ENCODE measurements at places on chromosomes 12 and 14.

DNA sequence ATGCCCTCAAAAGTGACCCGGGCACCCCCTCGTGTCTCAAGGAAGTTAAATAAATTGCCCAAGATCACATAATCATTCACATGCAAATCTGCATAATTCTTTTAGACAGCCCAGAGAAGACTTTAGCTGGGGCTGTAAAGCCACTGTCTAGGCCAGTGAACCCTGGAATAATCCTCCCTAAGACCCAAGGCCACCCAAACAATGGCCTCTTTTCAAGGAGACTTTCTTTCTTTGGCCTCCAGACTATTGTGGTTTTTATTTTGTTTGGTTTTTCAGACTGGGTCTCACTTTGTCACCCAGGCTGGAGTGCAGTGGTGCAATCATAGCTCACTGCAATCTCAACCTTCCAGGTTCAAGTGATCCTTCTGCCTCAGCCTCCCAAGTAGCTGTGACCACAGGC is 10.6 kb downstream of the SVOP start:
- DNase-seq = peak; percentile 27

GRCh38 chr12:130160711-130161231 is 1.5 kb upstream of the FZD10 start:
- DNase-seq = no peak

GRCh38 chr14:57847096-57847495 is 18.8 kb downstream of the SLC35F4 start:
- no peak for DNase-seq

- no peak for DNase-seq
Observed at GRCh38 chr14:105334383-105335230, 20.1 kb downstream of the PACS2 start.

GRCh38 chr12:108561852-108562347 is 496 bp upstream of the ISCU start:
- no peak for DNase-seq

DNA sequence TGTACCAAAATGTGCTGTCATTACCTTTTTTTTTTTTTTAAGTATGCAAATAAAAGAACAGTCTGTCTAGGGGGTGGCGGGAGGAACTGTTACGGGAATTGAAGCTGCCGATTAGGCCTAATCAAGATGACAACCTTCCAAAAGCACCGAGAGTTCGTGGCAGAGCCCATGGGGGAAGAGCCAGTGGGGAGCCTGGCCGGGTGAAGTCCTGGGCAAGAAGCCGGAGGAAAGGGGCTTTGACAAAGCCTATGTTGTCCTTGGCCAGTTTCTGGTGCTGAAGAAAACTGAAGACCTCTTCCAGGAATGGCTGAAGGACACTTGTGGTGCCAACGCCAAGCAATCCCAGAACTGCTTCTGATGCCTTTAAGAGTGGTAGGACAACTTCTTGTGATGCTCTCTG is 42.6 kb downstream of the ACTN1 start:
- DNase-seq = no peak

- no peak for DNase-seq
Observed at GRCh38 chr12:12606781-12607589, 4.7 kb upstream of the CREBL2 start.

DNA sequence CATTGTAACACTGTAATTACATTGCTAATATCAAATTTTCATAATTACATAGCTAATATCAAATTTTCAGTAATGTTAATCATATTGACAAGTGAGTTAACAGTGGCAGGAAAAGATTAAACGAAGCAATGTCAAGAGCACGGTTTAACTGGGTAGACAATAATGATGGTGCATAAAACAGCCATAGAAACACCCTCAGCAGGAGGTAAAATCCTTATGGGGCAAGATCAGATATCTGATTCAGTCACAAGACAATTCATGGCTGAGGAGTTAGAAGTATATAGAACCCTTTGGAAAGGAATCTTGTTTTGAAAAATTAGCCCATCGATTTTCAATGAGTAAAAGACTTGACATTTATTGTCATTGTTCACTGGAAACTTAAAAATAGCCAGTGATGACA is 190.6 kb downstream of the SLC2A13 start:
- DNase-seq = no peak

GRCh38 chr14:94029671-94030203 is 3.6 kb downstream of the OTUB2 start:
- DNase-seq = no peak

DNA sequence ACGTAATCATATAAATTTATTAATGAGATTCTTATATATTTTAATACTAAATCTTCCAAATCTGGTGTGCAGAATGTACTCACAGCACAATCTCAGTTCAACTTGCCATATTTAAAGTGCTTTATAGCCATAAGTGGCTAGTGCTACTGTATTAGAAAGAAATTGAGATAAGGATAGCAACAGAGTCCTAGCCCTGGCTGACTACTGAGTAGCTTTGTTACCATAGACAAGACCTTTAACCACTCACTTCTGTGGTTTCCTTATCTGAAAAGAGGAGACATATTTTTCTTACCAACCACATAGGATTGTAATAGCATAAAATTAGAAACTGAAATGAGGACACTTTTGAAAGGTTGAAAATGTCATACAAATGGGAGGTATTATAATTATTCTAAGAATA is 2.0 kb upstream of the CHURC1 start:
- DNase-seq = no peak

- DNase-seq = peak; percentile 47
Observed at GRCh38 chr12:100251917-100252316, 15.0 kb downstream of the DEPDC4 start.

DNA sequence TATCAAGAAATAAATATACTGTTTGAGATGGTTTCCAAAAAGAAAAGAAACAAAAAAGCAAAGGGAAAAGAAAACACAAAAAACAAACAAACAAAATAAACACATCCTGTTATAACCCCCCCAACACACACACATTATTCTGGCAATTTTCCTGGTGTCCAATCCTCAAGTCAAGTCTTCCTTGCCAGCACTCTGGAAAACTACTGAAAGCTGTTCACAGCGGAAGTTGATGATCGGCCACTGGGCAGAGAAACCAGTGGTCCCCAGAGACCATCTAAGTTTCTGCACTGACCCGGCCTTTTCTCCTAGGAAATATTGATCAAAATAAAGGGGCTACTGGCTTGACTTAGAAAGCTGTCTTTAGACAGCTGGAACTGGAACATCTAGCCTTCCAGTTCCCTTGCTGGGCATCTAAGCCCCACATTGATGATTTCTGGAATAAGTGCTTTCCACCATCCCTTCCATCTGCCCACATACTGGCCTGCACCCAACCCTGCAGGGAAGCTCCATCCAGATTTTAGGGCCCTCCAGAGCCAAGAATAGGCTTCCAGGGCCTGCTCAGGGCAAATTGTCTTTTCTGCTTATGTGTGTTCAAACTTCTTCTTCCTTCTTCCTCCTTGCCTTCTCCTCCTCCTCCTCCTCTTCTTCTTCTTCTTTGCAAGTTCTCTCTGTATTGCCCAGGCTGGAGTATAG is 11.6 kb upstream of the PPP1CC start:
- DNase-seq = no peak

- no peak for DNase-seq
Observed at GRCh38 chr12:54221402-54221984, 32.7 kb upstream of the SMUG1 start.

GRCh38 chr14:33430414-33431035 is 491.8 kb downstream of the NPAS3 start:
- no peak for DNase-seq

GRCh38 chr12:23847857-23848256 is 101.6 kb downstream of the SOX5 start:
- DNase-seq = no peak

GRCh38 chr14:90132821-90133570 is 71.2 kb downstream of the KCNK13 start:
- DNase-seq = no peak

DNA sequence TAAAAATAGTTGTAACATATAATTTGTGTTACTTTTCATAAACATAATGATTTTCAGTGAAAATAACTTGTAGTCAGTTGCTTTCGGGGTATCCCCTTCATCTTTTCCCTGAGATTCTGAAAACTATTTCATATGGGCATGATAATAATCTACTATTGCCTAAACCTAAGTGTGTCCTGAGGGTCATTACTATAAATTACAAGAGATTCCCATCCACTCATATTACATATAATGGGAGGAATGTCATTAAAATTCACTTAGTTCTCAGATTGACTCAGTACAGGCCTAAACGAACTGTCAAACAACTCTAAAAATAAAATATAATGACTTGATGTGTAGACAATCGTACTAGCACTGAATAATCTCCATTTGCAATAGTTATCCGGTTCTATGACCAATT is 72.7 kb downstream of the PTPRR start:
- no peak for DNase-seq

DNA sequence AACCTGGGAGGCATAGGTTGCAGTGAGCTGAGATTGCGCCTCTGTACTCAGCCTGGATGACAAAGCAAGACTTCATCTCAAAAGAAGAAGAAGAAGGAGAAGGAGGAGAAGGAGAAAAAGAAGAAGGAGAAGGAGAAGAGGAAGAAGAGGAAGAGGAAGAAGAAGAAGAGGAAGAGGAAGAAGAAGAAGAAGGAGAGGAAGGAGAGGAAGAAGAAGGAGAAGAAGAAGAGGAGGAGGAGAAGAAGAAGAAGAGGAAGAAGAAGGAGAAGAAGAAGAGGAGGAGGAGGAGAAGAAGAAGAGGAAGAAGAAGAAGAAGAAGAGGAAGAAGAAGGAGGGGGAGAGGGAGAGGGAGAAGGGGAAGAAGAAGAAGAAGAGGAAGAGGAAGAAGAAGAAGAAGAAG is 12.9 kb upstream of the KRT8 start:
- DNase-seq = no peak

DNA sequence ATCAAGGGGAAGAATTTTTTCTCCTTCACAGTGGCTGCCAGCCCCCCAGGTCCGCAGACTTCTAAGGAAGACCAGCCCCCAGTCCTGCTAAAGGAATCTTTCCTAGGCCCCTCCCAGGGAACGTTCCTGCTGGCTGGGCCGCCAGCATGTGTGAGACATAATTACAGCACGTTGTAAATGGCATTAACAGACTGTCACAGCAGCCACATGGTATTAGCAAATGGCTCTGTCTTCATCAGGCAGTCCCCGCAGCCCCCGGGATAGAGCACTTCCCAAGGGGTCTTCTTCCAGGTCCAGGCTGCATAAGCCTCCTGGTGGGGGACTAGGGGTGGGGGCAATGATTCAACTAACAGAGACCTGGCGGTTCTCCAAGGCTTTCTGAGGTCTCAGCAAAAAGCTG is 34.9 kb upstream of the FAM222A start:
- DNase-seq = no peak

- DNase-seq = no peak
Observed at GRCh38 chr12:12070674-12071656, at the start of gene BCL2L14. Gene BCL2L14 (plus strand): TSS chr12:12070939. CDS start chr12:12079306, 8,367 bp downstream.

DNA sequence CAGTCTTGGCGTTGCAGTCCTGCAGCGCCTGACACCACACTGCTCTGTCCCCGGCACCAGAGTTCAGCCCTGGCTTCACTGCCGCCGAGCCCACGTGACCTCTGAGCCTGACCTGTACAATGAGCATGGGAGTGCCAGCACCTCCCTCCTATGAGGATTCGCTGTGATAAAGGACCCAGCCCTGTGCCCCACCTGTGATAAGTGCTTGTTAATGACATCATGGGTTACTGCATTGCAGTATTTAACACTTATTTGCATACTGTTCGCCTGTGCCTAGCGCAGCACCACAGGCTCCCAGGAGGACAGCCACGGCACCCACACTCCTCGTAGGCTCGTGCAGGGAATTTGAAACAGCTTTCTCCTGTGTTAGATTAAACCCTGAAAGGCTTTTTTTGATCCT is 118.2 kb upstream of the GSC start:
- no peak for DNase-seq

GRCh38 chr12:131008131-131008912 is 54.6 kb downstream of the ADGRD1 start:
- DNase-seq = no peak

DNA sequence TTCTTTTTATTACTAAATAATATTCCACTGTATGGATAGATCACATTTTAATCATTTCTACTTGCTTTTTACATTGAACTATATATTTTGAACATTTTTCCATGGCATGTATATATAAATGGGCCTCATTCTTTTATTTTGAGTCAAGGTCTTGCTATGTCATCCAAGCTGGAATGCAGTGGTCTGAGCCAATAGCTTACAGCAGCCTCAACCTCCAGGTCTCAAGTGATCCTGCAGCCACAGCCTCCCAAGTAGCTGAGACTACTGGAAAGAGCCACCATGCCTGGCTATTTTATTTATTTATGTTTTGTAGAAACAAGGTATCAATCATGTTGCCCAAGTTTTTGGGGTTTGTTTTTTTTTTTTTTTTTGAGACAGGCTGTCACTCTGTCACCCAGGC is 7.6 kb downstream of the FCF1 start:
- DNase-seq = no peak

DNA sequence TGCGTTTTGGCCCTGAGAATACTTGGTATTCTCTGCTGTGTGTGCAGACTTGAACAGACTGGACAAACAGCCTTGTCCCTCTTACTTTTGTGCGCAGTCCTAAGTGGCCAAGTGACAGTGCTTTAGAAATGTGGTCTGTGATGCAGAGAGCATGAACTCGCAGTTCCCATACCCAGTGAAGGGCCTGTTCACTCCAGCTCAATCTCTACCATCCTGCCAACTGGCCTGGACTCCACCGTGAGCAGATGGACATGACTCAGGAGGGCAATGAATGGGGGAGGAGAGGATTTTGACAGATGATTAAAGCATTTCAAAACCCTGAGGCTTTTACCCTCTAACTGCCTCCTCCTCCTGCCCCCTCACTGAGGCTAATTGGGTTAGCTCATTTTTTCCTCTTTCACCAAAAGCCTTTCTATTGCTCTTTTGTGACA is 62.5 kb upstream of the PYGL start:
- DNase-seq = no peak

- DNase-seq = no peak
Observed at GRCh38 chr14:50340963-50341362, 28.8 kb downstream of the DMAC2L start.

GRCh38 chr12:32437095-32437515 is 37.7 kb downstream of the FGD4 start:
- no peak for DNase-seq
